ENCODE measurements at places on chromosomes 2 and 18.

DNA sequence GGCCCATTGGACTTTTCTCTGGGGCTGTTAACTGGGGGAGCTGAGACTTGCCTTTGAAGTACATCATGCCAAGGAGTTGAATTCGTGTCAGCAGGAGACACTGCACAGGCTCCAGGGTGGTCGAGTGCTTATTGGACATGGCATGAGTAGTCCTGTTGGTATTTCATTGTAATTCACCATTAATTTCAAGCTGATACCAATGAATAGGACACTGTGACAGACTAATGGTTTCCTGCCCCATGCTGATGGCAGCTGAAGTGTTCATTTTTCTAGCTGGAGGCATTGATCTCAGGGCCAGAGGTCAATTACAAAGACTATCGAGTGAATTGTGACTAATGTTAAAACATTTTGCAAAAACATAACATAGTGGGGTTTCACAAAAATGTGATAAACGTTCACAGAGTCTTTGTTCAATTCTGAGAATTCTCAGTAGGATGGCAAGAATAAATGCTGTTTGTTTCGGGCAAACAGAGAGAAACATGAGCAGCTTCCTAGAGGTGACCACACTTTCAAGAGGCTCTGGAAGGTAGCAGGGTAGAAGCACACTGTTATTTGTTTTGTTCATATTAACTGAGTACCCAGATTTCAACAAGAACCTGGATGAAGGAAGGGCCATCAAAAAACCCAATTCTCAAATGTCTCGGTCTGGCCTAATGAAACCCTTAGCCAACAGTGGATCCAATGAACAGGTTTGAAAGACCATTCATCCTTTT, 90.6 kb upstream of the ARL4C start:
- peak; percentile 6 for DNase-seq

DNA sequence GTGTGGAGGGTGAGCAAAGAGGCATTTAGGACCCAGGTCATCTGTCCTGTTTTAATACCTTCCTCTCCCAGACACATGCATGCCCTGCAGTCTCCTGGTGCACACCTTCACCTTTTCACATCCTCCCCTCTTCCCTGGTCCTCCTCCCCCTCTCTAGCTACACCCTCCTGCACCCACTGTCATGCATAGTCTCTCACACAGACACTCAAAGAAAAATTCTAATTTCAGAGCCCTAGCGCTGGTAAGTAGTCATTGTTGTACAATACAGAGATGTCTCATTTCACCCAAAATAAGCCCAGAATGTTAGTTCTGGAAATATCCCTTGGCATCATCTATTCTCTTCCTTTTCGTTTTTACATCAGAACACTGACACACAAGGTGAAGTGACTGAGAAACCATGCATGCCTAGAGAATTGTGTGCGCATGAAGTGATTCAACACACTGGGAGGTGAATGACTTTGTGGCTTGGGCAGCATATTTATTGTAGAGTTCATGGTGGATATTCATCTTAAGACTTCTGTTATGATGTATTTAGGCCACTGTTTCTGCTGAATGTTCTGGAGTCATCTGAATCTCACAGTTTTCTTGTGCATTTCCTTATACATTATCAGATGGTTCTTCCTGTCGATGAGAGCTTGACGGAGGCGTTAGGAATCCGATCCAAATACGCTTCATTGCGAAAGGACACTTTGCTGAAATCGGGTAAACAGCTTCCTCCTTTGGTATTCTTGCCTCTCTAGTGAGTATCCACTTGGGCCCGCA, 69.9 kb downstream of the COA5 start:
- DNase-seq = no peak

DNA sequence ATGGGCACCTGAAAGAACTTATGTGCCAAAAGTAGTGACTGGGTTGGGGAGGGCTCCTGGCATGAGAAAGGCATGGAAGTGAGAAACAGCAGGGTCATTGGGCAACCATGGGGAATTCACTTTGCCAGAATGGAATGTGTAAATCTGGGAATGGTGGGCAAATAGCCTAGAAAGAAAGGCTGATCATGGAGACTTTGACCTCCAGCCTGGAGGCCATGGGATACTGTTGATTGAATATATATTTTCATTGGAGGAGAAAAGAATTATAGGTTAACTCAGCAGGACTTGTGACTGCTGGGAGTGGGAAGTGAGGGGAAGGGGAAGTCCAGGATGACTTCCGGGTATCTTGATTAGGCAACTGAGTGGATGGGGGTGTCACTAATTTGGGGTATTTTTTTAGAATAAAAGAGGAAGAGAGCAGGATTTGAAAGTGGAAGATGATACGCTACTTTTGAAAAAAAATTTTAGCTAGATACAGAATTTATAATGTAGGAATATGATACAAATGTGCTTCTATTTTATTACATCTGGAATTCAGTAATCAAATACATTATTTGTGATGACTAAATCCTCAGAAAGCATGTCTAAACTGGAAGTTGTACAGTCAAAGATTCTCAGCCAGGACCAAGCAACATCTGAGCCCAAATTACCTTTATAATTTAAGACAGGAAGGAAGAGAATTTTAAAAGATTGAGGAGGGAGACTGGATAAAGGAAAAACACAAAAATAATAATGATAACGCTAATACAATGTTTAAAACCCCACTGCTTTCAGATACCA, 116.2 kb downstream of the GATA6 start:
- no peak for DNase-seq

DNA sequence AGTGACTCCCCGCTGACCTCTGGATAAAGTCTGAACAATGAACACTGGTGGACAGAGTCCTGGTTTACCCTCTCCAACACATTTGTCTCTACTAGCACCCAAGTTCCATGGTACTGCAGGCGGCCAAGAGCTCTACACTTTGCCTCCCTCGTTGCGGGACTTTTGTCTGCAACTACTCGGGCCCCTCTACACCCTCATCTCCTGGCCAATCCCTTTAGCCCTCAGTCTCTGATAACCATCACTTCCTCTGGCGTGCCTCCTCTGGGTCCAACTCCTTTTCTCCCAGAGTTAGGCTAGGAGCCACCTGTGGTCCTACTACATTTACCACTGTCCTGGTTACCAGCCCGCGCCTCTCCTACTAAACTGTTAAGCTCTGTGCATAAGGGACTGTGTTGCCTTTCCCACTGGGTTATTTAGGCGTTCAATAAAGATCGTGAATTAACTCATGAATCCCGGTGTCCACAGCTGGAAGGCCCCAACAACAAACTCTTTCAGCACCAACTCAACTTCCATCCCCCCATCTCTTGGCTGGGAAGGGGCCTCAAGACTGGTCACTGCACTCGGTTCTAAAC, 757 bp downstream of the HDHD2 start:
- peak; percentile 62 for DNase-seq

DNA sequence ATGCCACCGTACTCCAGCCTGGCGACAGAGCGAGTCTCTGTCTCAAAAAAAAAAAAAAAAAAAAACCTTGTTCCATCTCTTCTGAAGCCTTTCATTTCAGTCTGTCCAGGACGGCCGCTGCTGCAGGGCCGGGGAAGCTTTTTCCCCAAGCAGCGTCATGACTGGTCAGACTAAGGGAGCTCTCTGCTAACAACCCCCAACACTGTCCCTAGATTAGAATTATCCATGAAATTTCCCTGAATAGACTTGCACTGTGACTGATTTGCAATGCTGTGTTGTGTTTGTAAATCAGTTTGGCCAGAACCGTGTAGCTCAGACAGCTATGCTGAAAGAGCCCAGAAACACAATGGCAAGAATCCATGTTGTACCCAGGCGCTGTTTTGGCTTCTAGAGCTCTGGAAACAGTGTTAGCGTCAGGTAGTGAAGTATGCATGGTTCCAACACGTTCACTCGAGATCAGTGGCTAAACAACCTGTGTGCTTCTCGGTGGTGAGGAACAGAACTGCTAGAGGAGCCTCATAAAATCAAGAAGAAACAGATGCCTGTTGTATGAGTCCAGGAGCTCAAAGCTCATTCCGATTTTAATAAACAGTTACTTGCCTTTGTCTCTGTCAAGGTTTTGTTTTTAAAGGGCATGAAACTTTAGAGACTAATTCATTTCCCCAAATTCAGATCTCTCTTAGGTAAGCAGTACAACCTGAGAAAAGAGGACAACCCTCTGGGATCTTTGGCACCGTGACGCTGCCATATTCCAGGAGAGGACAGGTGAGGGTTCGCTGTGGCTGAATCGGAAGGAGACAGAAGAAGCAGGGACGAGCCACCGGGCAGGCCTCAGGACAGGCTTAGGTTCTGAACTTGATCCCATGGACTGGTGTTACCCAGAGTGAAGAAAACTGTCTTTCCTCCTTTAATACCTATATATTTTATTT, 43.5 kb downstream of the GORASP2 start:
- DNase-seq = peak; percentile 11

- DNase-seq = no peak
These were observed 40.5 kb upstream of the RTN4 start for GRCh38 chr2:55090702-55091101.
